ENCODE measurements at places on chromosomes 6 and 20.

DNA sequence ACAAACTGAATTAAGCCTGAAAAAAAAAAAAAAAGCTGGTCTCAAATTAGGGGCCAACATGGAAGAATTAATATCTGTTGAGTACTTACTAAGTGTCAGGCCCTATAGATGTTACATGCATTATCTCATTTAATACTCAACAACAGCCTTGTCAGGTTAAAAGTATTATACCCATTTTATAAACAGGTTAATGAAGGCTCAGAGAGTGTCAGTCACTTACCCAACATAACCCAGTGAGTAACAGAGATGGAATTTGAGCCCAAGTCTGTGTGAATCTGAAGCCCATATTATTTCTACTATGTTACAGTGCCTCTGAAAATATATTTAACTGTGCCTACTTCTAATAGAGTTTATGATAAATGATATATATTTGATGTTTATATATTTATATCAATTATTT lies 11.3 kb upstream of the EIF2S2 start:
- no peak for DNase-seq

DNA sequence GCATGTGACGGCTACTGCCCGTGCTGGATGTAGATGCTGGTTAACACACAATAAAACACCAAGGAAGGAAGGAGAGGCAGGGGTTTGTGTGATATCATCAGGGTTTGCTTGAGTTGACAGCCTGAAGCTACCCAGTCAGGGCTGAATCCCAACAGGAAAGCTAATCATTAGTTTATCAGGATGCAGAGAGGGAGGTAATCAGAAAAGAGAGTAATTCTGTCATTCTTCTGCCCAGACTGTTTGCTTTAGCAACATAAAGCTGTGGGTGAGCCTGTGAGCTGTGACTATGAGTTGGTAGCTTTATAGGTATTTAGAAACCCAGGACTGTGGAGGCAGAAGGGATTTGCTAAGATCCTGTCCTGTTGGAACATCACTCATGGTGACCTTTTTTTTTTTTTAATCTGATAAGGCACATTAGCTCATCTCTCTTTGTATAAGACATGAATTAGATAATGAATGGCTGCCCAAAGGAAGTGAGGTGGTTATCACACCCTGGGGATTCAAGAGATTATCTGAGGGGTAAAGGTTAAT lies 79.3 kb downstream of the CAP2 start:
- DNase-seq: peak; percentile 90

- DNase-seq: no peak
Observed at GRCh38 chr6:7021301-7021700, 86.5 kb upstream of the RREB1 start.

DNA sequence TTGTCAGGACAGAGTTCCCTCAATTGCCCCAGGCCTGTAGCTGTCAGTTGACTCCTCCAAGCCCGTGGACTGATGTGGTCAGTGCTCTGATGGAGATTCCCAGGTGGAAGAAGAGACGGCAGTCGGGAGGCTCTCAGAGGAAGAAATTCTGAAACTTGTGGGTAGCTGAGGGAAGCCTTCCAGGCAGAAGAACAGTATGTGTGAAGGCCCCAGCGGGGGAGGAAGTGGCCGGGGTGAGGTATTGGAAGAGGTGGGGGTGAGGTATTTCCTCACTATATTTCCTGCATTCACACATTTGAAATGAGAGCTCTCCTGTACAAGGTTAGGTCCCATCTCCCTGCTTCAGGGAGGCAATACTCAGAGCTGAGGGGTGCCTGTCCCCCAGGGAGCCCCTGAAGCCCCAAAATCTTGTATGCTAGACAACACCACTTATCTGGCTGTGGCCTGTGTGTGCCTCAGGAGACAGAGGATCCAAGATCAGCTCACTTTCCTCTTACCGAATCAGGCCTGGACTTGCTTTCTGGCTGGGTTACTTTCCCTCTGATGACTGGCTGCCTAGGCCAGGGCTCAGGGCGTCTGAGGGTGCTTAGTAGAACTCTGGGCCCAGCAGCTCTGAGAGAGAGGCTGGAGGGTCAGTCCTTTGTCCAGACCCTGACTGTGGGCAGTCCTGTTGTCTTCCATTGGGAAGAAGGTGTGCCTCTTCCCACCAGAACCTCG lies 49.3 kb upstream of the MYL9 start:
- DNase-seq: no peak

DNA sequence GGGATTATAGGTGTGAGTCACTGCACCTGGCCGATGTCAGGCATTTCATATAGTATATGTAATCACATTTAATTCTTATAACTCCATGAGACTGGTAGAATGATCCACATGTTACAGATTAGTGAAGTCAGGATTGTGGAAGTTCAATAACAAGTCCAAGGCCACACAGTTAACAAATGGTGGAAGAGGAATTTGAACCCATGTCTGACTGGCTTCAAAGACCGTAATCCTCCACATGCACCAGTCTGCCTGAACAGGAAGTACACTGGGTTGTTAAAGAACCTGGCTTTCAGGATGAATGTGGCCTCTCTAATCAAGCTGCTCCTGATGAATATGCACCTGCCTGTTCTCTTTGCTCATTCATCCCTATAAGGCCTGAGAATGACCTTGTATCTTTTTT lies 122.0 kb upstream of the HDAC2 start:
- no peak for DNase-seq

DNA sequence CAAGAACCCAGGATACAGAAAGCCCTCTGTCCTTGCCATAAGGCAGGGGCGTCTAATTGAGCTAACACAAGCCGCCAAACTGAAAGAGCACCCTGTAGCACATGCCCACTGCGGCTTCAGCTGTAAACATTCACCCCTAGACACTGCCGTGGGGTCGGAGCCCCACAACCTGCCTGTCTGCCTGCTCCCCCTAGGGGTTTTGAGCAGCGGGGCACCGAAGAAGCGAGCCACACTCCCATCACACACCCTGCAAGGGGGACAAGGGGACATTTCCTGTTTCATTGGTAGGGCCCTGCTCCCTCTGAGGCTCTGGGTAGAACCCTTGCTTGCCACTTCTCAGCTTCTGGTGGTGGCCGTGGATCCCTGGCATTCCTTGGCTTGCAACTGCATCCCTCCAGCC lies 45.2 kb upstream of the BCLAF1 start:
- no peak for DNase-seq

DNA sequence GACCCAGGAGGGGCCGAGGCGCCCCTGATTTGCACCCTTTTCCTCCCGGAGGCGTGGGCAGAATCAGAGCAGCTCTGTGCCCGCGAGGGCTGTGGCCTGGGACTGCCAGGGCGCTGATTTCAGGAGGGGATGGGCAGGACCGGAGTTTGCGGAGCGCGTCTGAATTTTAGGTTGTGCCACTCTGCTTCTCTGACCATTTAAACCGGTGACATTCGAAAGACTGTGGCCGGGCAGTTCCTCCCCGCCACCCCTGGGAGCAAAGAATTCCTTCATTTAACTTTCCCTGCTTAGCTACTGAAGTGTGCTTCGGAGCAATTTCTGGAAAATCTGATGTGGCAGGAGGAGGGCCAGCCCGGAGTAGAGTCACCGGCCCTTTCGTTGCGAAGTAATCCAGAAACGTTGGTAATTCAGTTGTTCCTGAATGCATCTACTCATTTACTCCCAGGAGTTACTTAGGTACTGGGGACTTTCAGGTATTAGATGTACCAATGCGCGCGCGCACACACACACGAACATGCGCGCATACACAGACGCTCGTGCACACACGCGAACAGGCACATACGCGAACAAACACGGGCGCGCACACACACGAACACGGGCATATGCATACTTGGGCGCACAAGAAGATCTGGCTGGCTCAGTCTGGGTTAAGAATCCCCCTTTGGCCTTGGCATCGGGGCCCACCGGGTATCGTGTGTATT lies 568 bp downstream of the CCDC170 start:
- peak; percentile 41 for DNase-seq

- DNase-seq: no peak
Observed at GRCh38 chr6:152094992-152095592, 287.6 kb downstream of the ESR1 start.

DNA sequence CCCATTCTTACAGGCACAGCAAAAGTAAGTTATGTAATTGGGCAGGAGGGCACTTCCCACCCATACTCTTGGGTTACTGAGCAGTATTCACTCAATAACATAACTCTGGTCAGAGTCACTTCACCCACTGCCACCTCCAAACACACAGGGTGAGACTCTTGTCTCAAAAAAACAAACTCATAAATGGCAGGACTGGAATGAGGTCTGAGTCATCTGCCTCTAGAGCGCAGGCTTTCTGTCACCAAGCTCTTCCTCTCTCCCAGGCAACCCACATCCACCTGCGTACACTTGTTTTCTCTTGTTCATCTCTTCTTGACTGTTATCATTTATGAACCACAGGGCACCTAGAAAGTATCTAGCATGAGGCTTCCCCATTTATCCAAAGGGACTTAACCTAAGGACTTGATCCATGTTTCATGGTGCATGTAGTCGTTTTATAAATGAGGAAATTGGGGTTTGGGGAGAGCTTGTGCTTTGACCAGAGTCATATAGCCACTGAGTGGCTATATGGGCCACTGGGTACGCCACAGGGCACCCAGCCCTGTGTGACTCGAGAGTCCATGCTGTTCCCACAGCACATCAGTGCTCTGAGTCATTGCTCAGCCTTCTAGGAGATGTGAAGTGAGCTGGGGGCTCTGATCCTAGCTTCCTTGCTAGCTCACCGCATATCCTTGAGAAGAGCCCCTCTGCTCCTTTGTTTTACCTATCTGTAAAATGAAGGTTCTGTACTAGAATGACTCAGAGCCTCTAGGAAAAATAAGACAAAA lies 22.4 kb downstream of the C20orf173 start:
- DNase-seq: no peak

- DNase-seq: no peak
Observed at GRCh38 chr20:58772786-58773185, 77.9 kb downstream of the GNAS-AS1 start.

DNA sequence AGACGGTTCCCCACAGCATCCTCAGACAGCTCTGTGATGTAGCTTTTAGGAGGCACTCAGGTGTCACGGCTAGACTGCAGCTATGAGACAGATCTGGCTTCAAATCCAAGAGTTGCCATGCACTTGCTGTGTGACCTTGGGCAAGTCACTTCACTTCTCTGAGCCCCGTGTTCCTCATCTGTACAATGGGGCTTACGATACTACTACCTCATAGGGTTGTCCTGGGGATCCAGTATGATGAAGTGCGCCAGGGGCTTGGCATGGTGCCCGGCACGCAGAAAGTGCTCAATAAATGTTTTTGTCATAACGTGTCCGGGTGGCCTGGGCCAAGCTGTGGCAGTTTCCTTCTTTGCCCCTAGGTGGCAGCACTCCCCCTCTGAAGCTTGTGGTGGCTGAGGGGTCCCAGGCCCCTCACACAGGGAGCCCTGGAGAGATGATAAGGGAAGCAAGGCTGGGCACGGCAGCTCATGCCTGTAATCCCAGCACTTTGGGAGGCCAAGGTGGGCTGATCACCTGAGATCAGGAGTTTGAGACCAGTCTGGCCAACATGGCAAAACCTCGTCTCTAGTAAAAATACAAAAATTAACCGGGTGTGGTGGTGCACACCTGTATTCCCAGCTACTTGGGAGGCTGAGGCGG lies 19.1 kb upstream of the CHMP4B start:
- DNase-seq: no peak

DNA sequence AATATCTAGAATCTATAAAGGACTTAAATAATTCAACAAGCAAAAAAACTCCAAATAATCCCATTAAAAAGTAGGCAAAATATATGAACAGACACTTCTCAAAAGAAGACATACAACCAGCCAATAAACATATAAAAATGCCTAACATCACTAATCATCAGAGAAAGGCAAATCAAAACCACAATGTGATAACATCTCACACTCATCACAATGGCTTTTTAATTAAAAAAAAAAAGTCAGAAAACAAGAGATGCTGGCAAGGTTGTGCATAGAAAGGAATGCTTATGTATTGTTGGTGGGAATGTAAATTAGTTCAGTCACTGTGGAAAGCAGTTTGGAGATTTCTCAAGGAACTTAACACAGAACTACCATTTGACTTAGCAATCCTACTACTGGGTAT lies 979.6 kb upstream of the MAP3K7 start:
- no peak for DNase-seq

DNA sequence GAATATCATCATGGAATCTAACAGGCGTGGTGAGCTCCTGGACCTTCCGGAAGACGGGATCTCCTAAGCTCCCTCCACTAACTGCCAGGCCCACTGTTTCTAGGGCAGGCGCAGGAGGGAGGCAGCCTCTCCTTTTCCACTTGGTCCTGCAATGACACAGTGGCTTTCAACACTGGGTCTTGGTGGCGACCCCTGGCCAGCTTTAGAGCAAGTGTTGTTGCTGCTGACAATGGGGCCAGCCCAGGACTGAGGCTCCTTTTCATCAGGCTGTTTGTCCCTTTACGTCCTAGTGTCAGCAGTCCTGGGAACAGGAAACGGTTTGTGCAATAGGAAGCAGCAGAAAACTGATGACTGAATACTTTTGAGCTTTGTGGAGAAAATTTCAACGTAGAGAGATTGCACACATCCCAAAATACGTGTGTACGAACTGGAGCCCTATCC lies 9.7 kb upstream of the QKI start:
- DNase-seq: no peak

GRCh38 chr20:33306807-33307206 lies 23.8 kb downstream of the BPIFB1 start:
- DNase-seq: no peak
